WERI-Rb-1 (cell line): ENCODE measurements at places on chromosomes 7 and 10.

GRCh38 chr7:155963356-155963755 lies 151.1 kb upstream of the SHH start:
- no peak for DNase-seq

- DNase-seq = no peak
Measured at GRCh38 chr10:11444155-11444530, 167.3 kb downstream of the USP6NL start.

- DNase-seq = peak; percentile 77
Measured at GRCh38 chr10:131892806-131893675, 7.8 kb upstream of the PPP2R2D start.

GRCh38 chr7:133477791-133478190 lies 224.9 kb downstream of the EXOC4 start:
- no peak for DNase-seq

DNA sequence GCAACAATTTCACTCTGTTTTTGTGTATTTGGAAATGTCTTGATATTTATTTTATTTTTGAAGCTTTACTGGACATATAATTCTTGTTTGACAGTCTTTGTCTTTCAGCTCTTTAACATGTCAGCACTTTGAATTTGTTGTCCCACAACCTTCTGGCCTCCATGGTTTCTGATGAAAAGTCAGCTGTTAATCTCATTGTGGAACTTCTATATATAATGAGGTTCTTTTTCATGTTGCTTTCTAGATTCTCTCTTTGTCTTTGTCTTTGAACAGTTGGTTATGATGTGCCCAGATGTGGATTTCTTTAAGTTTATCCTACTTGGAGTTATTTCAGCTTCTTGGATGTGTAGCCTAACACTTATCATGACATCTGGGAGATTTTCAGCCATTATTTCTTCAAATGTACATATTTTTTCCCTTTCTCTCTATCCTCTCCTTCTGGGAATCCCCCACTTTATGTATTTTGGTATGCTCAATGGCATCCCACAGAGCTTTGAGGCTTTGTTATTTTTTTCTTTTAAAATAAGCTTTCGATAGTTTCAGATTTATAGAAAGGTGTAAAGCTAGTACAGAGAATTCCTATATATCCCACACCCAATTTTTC lies 9.5 kb upstream of the LMTK2 start:
- DNase-seq = no peak

- peak; percentile 43 for DNase-seq
Measured at GRCh38 chr10:70053218-70053840, 683 bp downstream of the MACROH2A2 start.
